Ascending aorta (tissue), 2 donors: ENCODE measurements at places on chromosomes 5 and 9. TPM values are rescaled to one million over a fixed set of nuclear protein-coding genes. Genes with fewer than 3 reads are reported as not detected.

Gene C9orf43
- total RNA-seq = not detected

Gene PIGO
- total RNA-seq = 2.4 TPM

Gene BARX1
- not detected for total RNA-seq

Gene BHMT
- total RNA-seq = not detected

Gene SARDH
- total RNA-seq = 1.3 TPM

Gene NFX1
- 14.2 TPM for total RNA-seq

Gene IL7R
- 6.6 TPM for total RNA-seq

GRCh38 chr9:38313421-38313820, 79.1 kb upstream of the ALDH1B1 start:
- no peak for DNase-seq

DNA sequence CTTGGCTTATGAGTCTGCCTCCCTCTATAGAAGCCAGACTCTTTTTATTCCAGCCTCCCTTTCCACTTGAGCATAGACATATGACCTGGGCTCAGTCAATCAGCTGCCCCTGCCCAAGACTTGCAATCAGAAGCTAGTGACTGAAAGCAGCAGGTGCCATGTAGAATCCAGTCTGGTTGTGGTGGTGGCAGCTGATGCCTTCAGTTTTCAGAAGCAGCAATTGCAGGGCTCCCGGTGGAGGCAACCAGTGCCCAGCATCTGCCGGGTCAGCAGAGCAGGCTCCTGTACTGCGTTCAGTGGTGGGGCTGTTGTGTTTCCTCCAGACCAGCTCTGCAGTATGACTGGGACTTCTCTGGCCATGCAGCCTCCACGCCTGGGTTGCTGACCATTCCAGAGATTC, 53.9 kb upstream of the PALM2AKAP2 start:
- DNase-seq = no peak

GRCh38 chr5:137320056-137321045, 178.8 kb downstream of the SPOCK1 start:
- DNase-seq = no peak

GRCh38 chr9:135224286-135224877, 136.9 kb downstream of the OLFM1 start:
- no peak for DNase-seq

DNA sequence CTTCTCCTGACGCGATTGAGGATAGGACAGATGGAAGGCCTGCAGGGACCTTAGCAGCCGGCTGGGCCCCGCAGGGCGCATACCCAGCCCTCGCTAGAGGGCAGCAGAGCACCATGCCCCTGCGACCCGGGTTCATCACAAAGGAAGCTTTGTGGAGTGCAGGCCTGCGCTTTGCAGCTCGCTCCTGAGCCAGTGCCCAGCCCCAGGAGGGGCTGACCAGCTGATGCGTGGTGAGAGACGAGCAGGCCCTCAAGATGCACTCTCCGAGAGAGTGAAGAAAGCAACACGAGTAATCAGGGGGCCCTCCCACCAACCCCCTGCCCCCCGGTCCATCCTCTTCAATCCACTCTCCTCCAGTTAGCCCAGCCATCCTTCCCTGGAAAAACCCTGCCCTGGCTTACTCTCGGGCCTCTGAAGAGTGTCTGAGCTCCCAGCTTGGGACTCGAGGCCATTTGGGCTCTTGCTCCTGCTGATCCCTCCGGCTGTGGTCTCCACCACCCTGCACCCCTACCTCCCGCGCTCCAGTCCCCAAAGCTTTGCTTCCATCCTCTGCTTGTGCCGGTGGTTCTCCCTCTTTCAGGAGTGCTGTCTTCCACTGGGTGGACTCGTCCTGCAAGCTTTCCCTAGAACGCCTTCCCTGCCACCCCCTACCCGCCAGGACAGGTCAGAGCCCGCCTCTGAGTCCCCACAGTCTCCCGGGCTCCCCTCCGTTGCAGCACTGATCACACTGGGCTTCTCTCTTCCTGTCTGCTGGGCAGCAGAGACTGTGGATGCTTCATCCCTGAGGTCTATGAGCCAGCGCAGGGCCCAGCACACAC, 9.1 kb upstream of the KIF12 start:
- DNase-seq = no peak

DNA sequence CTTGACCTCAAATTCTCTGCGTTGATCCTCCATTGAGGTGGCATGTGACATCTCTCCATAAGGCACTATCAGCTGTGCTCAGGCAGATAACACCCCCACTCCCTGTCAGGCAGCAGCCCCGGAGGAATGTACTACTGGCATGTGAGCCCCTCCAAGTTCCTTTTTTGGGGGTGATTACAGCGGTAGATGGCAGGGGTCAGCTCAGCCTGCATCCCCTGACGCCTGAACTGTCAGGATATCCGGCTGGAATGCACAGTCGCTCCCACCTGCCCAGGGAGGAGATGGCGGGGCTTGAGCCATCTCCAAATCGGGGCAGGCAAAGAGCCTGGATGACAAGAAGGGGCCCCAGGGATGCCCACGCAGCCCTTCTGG, 40.8 kb downstream of the FAM78A start:
- DNase-seq = no peak

DNA sequence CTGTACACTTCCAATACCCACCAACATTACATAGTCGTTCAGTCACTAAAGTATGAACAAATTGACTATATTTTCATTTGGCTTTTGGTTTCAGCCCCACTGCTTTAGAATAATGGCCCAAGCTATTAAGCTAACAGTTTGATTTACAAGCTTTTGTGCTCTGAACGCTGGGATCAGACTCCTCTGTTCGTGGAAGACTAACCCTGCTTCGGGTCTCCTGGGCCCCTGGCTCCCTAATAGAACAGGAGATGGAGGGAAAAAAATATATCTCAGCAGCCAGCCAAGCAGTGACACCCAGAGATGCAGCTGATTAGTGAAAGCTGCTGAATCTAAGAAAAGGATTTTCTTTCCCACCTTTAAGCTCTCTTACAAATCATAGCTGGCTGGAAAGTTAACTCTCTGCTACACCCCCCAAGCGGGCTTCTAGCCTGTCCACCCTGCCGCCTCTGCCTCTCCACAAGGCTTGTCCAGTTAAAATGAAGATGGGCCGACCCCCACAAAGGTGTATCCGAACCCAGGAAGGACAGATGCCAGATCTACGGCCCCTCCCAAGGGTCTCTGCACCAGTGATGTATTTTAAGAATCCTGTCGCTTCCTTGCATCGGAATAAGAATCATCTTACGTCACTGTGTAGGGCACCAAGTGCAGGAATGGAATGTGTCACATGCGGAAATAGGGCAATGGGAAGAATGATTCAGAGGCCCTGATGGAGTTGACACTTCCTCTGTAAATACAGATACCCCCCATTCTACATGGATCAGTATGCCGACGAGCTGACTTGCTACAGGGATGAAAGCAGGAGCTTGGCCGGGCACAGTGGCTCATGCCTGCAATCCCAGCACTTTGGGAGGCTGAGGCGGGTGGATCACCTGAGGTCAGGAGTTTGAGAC, 33.4 kb upstream of the BARHL1 start:
- DNase-seq = no peak

DNA sequence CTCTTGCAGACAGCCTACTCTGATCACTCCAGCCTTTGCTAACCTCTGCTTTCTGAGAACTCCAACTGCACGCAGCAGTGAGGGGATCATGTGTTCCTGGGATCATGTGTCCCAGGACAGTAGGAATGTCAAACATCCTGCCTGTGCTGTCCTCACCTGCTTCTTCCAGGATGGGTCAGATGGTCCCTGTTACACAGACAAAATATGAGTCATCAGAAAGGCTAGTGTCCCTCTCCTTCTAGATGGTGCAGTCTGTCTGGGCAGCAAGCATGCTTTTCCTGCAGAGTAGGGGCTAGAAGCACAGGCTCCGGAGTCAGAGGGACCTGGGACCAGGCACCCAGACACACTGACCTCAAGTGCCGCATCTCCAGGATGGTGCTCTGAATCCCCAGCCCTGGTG, 20.1 kb upstream of the SLC25A48 start:
- peak; percentile 25 for DNase-seq

GRCh38 chr5:140219068-140219991, 44.3 kb downstream of the CYSTM1 start:
- DNase-seq = no peak

DNA sequence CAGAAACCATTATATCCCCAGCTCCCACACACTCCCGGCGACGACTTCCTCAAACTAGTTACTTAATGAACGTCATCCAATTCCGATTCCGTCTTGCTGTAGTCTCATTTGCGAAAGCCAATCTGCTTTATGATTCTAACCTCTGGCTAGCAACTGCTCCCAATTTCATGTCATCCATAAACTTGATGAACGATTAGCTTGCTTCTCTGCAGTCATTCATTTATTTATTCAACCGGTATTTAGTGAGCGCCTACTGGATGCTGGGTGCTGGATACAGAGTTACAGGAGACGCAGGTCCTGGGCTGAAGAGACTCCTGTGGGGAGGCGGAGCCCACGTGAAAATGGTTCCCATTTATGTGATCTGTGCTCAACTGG, 46.2 kb downstream of the TSPAN17 start:
- DNase-seq = no peak

GRCh38 chr5:170534177-170534576, 30.4 kb downstream of the KCNIP1 start:
- no peak for DNase-seq

- DNase-seq = peak; percentile 85
Observed at GRCh38 chr5:78526049-78526525, 122.5 kb downstream of the LHFPL2 start.

DNA sequence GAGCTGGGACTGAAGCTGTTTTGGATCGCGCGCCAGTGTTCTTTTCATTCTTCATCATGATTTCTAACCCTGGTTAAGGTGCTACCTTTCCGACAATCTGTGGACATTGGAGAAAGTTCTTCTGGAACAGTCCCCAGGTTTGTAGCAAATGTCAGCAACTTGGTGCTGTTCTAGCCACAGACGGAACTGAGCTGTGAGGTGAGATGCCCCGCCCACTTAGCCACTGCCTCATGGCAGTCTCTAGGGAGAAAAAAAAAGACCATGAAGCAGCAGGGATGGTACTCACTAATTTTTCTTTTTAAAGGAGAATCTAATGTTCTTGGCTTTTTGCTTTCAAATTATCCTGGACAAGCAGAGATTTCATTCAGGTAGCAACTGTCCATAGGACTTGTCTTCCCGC, 72.1 kb upstream of the STK32A start:
- no peak for DNase-seq

DNA sequence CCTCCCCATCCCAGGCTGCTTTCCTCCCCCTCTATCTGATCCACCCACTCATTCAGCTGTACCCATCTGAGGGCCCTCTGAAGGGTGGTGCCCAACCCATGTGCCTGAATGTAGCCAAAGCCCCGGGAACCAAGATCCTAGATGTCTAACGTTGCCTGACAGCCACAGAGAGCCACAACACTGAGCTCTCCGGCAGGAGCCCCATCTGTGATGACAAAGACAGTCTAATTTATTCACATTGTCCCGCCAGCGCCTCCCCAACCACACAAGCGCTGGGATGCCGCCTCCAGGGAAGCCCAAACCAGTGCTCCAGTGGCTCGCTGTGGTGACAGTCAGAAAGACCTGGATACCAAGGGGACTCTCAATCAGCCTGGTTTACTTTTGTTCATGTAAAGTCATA, 8.4 kb downstream of the IGFBPL1 start:
- DNase-seq = no peak

GRCh38 chr5:7242118-7242710, 153.7 kb upstream of the ADCY2 start:
- no peak for DNase-seq

GRCh38 chr5:152855441-152855840, 450.4 kb upstream of the NMUR2 start:
- no peak for DNase-seq

DNA sequence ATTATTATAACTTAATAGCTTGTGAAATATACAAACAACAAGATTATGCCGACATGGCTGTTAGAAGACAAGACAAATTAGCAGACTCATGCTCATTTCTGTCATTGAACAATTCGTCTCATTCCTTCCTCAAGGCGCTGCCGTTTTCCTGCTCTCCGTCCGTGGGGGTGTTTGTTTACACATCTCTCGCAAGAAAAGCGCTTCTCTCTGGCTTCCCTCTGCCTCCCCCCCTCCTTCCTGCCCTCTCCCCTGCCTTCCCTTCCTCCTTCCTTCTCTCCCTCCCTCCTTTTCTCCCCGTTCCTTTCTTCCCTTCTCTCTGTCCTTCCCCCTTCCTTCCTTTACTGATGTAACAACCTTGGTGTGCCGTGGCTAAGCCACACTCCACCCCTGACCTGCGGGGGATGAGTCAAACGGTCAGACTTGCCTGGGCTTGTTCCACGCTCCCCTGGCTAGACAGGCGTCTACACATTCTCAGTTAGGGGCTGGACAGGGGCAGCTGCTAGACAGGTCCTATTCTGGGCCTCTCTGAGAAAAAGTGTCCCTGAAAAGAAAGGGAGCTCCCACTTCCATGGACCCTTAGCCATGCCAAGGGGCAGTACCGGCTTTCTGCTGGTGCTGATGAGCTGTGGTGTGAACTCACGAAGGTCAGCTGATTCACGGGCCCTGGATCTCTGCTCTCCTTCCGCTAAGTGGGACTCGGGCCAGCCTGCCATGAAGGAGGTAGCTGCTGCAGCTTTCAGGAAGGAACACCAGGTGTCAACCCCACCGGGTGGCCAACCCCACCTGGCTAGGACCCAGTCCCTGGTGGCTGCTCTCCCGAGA, 32.0 kb upstream of the SPTLC1 start:
- DNase-seq = peak; percentile 75

DNA sequence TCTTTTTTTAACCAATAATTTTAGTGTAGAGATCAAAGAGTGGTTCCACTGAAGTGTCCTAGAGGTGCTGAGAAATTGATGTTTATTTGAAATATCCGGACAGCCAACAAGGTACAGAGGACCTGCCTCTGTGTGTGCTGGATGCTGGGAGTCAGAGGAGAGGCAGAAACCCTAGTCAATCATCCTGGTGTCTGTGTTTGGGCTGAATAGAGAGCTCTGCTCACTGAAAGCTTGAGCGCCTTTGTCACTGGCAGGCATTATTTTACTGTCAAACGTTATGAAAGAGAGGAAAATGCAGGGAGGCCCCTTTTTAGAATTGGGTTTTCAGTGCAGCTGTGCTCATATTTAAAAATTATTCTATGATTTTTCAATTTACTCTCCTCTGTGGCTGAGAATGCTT, 480.3 kb upstream of the TYRP1 start:
- no peak for DNase-seq

DNA sequence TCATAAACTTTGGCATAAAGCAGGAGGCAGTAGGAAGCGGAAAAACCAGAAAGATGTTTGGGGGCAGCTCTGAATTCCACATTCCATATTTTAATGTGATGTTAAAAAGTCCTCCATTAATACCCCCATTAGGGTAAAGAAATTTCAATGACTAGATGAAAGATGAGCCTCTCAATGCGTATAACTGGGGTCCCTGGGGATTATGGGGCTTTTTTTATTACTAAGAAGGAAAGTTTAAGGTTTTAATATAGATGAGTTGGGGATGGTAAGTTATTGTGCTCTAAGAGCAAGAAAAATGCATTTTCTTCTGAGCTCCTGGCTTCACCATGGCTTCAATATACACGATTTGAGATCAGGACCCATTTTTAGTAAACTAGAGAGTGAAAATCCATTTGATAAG, 321.9 kb downstream of the CDK5RAP2 start:
- no peak for DNase-seq
